Naive thymus-derived CD8-positive, alpha-beta T cell (primary cell): ENCODE measurements at places on chromosomes 2 and 18. TPM values are rescaled to one million over a fixed set of nuclear protein-coding genes. Genes with fewer than 3 reads are reported as not detected.

DNA sequence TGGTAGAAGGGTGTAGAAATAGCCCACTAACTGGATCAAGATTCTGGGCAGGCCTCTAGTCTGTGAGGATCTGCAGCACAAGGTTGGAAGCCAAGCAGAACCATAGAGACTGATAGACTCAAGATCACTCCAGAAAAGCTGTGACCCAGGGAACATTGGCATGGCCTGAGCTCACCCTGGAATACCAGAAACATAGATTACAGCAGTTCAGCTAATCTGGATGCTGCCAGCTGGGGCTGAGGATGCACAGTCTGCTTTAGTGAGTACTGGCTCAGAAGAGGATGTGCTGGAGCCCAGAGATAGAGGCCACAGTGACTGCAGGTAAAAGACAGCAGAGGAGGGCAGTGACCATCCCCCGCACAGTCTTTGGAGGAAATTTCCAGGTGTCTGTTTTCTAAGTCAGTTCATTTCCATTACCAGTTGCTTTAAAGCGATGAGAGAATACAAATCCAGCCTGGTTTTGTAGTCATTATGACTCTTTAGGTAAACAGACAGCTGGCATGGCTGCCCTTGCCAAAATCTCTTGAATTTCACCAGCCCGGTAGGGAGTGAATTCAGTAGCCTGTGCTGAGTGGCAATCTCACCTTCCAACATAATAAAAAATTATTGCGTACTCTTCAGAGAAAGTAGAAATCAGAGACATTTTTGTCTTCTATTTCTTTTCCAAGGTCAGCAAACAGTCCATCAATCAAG, 119.2 kb downstream of the ANTXR1 start:
- no peak for DNase-seq

The PARD3B gene
- 0.22 TPM for polyA plus RNA-seq

- DNase-seq: no peak
These were observed 11.9 kb downstream of the ADNP2 start for GRCh38 chr18:80120932-80121331.

DNA sequence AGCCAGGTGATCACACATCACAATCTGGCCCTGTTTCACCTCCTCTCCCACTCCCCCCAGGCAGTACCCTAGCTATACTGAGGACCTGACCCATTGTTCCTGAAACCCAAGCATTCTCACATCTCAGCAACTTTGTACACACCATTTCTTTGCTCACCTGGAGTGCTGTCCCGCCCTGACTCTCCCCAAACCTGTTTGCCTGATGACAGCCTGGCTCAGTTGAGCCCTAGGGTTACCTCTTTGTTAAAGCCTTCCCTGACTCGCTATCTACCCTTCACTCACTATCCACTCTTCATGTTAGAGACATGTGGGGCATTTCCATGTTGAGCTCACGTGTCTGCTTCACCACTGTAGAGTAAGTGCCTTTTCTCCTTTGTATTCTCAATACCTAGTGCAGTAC, 49.1 kb downstream of the GREB1L start:
- no peak for DNase-seq

DNA sequence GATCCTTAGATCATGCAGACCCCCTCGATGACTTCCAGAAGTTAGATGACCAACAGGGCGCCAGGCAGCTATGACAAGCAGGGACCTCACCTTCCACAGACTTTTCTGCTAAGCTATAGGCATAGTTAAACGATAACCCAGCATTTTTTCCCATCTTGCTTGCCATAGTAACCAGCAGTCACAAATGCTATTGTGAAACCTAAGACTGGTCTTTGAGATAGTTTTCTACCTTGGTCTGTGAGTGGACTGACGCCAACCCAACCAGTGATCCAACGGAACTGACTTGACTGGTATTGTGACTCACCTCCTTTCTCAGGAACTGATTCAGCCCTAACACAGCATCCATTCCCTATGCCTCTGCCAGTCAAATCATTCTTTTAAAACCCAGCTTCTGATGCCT, 361.2 kb downstream of the LRRTM4 start:
- no peak for DNase-seq

DNA sequence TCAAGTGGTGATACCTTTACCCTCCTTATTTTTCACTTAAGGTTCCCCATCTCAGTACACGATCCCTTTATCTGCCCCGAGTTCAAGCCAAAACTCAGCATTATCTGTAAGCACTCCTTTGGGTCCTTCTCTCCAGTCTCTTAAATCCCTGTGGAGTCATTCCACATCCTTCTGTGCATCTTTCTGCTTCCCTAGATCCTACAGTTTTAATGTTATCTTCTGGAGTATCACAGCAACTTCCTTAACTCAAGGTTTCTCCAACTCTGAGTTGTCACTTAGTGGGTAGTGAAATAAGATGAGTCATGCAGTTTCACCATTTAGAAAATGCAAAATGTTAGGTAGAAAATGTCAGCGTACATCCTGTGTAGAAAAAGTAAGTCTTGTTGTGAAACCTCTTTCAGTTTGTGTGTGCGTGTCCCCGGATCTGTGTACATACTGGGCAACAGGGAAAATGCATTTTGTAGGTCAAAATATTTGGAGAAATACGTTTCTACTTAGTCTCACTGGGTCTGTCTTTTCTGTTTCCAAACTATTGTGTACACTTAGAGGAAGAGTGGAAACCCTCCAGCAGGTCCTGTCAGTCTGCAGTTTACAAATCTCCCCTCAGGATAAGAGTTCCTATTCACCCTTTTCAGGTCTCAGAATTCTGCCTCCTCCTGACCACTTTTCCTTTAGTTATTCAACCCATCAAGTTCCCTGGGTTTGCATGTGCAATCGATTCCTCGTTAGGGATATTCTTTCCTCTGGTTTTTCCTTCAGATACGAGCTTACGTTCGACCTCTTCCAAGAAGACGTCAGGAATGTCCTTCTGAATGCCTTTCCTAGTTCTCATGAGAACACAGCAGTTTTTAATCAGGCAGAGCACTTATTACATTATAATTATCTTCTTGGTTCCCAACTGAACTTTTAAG, 154.8 kb downstream of the TGIF1 start:
- DNase-seq: no peak

The LHCGR gene
- polyA plus RNA-seq: not detected

The DSC1 gene
- polyA plus RNA-seq: 15.0 TPM

The COL5A2 gene
- 0.39 TPM for polyA plus RNA-seq

The CHRND gene
- not detected for polyA plus RNA-seq

The DLX2 gene
- polyA plus RNA-seq: not detected

- no peak for DNase-seq
These were observed 177.9 kb upstream of the SETBP1 start for GRCh38 chr18:44502790-44503189.

The DQX1 gene
- not detected for polyA plus RNA-seq

The POU3F3 gene
- not detected for polyA plus RNA-seq

The OXER1 gene
- 0.22 TPM for polyA plus RNA-seq

DNA sequence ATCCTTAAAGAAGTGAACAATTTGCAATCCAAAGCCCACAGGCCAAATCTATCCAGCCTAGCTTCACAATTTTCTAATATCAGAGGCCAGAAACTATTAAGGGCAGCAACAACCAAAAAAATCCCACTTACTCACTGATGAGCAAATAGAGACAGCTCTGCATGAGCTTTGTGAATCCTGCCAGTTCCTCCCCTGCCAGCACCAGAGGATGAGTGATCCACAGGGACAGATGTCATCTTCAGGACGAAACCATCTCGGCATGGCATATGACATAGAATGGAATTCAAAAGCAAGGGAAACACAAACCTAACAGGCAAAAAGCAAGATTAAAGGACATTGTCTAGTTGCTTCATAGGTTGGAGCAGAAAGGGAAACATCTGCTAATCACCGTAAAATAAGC, 2.2 kb upstream of the DSC2 start:
- no peak for DNase-seq

- DNase-seq: no peak
These were observed 7.7 kb downstream of the MDH1 start for GRCh38 chr2:63596401-63596883.
